Hematopoietic multipotent progenitor cell treated with erythropoietin and hydrocortisone succinate and interleukin-3 and kit ligand, for 4 days (in vitro differentiated cells): ENCODE measurements at places on chromosomes 16 and 17.

- peak; percentile 81 for DNase-seq
Observed at GRCh38 chr17:81966343-81967243, 5.6 kb upstream of the NOTUM start.

- DNase-seq: no peak
Observed at GRCh38 chr17:31457391-31458234, 66.1 kb downstream of the RAB11FIP4 start.

GRCh38 chr17:65677932-65678331 is 116.5 kb upstream of the AXIN2 start:
- no peak for DNase-seq

GRCh38 chr16:66144641-66145040 is 221.8 kb upstream of the CDH5 start:
- DNase-seq: no peak

DNA sequence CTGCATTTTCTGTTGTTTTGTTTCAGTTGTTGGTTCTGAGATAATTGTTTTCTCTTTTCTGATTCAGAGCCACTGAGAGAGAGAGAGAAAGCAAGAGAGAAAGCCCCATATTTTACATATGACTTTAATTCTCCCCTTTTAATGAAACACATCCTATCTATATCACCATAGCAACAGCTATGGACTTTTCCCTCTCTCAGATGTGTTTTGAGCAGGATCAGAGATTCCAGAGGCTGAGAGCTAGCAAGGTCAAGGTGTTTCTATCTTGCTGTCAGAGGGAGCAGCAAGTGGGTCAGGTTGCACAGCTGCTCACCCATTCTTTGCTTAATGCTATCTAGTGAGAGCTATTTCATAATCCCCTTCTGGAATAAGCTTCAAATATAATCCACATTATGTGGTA is 415.9 kb downstream of the CA10 start:
- no peak for DNase-seq
